ENCODE measurements at places on chromosomes 2 and 18.

GRCh38 chr18:12327510-12328178 is 19.6 kb downstream of the TUBB6 start:
- peak; percentile 69 for DNase-seq

DNA sequence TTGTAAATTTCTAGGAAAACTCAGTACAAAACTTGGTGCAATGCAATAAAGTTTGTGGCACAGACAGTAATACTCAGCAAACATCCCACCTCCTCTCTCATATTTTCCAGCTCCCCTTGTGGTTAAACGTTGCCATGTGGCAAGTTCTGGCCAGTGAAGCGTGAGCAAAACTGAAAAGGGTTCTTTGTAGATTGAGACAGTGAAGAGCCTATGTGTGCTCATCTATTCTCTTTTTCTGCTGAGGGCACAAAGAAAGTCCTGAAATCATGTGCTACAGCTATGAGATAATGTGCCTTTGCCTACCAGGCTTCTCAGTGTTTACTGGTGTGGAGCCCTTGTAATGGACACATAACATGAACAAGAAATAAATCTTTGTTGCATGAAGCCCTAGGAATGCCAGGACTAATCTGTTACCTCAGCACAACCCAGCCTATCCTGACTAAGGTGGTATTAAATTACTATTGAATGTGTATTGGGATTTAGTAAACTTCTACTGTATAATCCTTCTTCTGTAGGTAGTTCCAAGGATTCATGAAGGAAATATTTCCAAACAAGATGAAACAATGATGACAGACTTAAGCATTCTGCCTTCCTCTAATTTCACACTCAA is 13.0 kb upstream of the TYMS start:
- DNase-seq, result no peak

DNA sequence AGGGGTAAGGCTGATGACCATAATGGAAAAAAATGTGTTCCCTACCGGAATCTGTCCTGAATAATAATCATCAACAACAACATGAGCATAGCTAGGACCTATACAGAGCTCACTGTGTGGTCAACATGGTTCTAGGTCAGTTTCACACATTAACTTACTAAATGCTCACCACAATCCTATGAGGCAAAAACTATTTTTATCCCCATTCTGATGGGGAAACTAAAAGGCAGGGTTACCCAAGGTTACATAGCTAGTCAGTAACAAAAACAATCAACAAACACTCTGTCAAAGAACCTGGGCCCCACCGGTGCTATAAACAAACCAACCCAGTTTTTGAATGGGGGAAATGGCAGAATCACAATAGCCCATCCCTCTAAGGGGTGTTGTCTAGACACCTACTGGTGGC is 40.1 kb downstream of the AOX1 start:
- no peak for DNase-seq

- DNase-seq, result peak; percentile 10
Measured at GRCh38 chr2:123179526-123179925, 845.6 kb upstream of the CNTNAP5 start.

DNA sequence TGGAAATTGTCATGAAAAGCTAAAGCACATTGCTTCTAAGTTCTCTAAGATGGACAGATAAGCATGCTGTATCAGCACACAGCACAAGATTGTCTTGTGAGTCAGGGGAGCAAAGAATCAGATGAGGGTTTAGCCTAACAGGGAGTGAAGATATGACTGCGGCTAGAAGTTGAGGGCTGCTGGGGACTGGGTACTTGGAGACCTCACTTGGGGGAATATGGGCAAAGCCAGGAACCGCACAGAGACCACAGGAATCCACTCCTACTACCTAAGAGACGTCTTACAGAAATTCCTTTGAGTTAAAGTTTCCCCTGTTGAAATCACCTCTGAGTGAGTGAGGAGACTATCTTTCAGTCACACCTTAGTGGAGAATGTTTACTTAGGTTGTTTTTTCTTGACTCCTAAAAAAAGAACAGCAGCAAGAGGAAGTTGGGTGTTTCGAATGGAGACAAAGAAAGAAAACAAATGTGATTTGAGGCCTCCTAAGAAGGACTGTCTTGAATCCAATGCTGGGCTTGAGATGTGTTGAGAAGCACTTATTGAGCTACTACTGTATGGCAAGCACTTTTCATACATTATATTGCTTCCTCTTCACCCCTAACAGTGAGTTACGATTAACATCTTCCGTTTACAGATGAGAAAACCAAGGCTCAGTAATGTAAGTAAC is 100.7 kb downstream of the ANKRD44 start:
- DNase-seq, result peak; percentile 16

DNA sequence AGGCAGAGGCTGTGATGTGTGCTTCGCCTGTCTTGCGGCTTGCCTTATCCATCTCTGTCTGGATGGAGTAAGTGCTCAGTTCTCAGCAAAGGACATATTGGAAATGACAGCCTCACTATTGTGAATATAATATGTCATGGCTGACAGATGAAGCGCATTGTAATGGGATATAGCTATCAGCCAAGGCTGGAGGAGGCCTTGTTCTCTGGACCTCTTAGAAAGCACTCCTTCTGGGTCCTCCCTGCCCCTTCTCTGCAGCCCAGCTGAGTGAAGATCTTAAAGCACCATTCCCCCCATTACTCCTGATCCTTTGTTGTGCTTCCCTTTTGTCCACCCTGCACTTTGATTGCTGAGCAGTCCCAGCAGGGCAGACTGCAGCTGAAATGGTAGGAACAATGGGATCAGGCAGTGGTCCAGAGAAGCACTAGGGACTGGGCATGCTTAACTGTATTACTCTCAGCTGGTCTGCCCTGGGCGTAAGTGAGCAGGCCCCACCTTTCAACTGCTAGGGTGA is 265.3 kb downstream of the SETBP1 start:
- no peak for DNase-seq

GRCh38 chr18:41967680-41968079 is 12.6 kb downstream of the PIK3C3 start:
- no peak for DNase-seq

DNA sequence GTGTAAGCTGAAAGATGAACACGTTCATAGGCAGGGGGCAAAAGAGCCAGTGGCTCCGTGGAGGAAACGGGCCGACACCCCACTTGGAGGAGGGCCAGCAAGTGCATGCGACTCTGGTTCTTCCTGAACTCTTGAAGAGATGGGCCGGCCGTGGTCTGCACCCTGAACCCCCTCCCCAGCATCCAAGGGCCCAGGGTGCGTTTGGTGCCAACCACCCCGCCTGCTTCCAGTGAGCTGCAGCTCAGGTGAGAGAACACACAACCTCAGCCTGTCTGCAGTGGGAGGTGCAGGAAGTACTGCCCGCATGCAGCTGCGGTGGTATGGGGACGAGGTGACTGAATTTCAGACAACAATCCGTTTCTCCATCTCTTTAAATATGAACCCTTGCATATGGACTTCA is 58.9 kb downstream of the ADNP2 start:
- no peak for DNase-seq

DNA sequence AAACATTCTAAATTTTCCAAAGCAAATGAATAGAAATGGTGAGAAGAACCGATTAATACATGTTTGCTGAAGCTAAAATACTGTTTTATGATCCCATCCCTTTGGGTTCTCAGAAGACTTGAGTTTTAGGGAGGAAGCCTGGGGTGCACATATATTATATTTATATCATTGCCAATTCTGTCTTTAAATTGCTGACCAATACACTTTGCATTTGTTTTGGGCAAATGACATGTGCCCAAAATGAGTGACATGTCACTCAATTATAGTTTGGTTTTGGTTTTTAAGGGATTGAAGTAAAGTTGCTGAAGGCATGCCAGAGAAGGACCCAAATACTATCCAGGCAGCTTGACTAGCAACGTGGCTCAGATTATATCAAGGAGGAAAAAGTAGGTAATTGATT is 50.3 kb upstream of the SP3 start:
- DNase-seq, result no peak

DNA sequence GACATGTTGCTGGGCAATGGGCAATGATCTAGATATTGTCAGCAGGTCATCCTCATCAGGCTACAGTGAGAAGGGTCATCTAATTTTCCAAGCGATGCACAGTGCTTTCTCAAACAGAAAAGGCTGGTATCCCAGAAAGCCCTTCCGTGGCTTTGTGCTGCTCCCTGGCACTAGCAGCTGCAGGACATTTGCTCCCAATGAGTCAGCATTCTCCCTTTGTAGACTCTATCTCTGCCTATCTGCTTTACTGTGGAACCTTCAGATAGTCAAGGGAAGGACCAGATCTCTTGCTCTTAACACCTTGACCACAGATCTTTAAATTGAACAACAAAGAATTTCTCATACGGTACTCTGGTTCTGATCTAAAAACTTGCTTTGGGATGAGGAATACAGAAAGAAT is 101.4 kb downstream of the CDH2 start:
- peak; percentile 38 for DNase-seq

GRCh38 chr2:122034344-122034743 is 278.9 kb downstream of the TSN start:
- no peak for DNase-seq

DNA sequence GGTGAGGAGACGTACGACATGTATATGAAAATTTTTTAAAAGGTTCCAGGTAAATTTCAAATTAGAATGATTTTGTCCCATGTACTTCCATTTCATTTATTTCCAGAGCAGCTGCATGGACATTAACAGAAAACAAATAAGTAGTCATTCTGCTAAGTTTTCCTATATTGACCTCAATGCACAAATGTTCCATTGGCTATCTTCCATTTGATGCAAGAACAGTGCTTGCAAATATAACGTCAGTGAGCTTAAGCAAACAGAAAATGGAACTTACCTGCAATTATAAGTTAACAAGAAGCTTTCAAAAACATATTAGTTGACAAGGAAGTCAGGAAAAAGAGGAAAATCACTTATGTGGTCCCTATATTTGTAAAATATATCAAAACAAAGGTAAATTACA is 16.6 kb downstream of the PAIP2B start:
- DNase-seq, result no peak

DNA sequence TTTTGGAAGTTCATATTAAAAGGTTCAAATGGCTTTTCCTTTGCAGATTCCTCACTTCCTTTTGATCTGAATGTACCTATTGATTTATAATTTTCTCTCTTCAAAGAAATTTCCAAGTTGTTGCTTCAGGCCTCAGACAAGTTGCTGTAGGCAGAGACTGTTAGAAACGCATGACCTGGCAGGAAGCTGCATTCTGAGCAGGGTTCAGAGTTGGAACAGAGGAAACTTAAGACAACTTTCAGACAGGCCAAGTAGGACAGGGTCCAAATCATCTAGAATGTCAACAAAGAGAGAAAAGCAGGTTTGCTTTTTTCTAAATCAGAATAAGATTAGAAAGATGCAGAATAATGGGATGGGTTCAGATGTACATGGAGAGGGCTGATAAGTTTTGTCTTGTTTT is 416.3 kb downstream of the LRP1B start:
- DNase-seq, result no peak

- DNase-seq, result no peak
Measured at GRCh38 chr18:43276491-43276890, 799 bp downstream of the SYT4 start.

GRCh38 chr2:173151671-173152401 is 76.2 kb downstream of the MAP3K20 start:
- DNase-seq, result peak; percentile 30

GRCh38 chr2:13536941-13537340 is 820.2 kb downstream of the TRIB2 start:
- no peak for DNase-seq
